CD4-positive, alpha-beta T cell treated with Interleukin-17A for 1 hour (primary cell): ENCODE measurements at places on chromosomes 2 and 18.
A peak's percentile ranks its signal among the peaks of the same experiment; 100 is the strongest.

DNA sequence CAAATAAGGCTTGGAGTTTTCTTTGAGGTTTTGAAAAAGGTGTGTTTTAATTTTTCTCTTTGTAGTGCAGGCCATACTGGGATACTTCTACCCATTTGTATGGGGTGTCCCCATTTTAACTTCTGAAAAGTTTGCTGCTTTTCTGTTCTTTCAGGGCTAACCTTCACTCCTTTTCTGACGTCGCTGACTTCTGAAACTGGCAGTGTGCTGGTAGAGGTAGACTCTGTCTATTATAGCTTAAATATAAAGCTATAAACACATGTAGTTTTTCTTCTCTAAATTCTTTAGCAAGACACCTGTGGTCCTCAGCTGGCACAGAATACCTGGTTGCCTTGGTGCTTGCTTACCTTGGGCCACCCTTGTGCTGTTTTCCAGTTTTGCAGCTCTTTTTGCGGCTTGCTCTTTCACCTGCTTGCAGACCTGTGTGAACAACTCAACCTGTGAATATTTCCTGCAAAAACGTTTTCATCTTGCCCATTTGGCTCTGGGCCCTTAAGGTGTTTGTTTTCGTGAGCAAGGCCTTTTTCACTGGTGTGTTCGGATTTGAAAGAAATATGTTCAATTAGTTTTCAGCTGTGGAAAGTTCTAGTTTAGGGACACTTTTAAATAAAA lies 42.2 kb downstream of the PHLPP1 start:
- DNase-seq: no peak

DNA sequence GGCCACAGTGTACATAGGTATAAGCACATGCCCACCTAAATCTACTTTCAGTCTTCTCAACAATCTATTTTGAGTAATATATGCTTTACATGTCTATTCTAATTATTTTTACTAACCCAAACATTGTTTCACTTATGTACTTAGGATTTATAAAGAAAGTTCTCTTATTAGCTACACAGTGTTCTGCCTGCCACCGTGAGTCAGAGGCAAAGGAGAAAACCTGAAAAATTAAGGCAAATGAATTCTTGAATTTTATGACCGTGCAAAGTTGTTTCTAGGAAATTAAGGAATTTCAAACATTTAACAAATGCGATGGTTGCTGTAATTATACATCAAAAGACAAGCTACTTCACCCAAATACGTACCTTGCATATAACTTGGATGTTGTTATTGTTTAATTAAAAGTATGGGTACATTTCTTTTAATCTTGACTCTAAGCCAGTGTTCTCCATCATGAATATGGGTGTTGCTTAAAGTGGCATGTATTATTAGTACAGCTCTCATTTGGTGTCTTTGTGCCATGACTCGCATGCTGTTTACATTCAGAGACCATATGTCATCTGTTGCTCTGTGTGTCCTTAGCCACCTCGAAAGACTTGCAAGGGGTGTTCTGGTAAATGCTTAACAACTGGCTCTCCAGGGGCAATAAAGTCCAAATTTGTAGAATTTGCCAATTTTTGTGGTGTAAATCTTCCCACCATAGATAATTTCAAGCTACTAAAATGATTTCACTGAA lies 154.3 kb upstream of the FN1 start:
- DNase-seq: no peak

GRCh38 chr2:100803334-100803733 lies 16.6 kb upstream of the NPAS2 start:
- DNase-seq: no peak

DNA sequence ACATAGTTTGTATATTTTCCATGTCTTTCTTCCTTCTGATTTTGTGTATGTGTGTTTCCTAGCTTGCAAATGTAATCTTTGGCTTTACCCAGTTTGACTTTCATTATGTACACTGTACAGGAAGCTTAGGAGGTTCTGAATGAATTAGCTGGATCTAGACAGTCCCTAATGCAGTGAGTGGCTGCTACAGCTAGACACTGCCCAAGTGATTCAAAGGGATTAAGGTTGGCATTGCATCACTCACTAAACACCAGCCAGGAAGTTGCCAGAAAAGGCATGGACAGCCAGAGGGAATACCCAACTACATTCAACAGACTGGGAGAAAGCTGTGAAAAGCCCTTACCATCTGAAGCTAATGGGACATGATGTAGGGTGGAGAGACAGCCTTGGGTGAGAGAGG lies 316.0 kb upstream of the MEX3C start:
- no peak for DNase-seq

GRCh38 chr2:29314816-29315571 lies 199.8 kb downstream of the CLIP4 start:
- DNase-seq: peak; percentile 54

GRCh38 chr2:197873293-197873701 lies 68.9 kb downstream of the PLCL1 start:
- DNase-seq: no peak

- DNase-seq: no peak
Observed at GRCh38 chr2:40317046-40317445, 134.8 kb downstream of the SLC8A1 start.

DNA sequence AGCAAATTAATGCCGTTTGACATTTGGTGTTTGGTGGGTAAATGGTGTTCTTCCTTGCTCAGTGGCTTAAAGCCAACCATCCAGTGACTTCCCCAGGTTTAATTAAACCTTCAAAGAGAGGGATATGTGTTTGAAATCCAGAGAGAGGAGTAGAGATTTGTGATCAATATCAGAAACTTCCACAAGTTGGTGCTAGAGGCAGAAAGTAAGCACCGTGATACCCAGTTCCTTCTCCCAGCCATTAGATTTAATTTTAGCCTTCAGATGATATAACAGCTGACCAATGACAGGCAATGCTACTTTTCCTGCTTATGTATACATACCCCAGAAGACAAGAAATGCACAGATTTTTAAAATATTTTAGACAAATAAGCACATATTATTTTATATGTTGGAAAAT lies 398.5 kb downstream of the CDH2 start:
- no peak for DNase-seq

DNA sequence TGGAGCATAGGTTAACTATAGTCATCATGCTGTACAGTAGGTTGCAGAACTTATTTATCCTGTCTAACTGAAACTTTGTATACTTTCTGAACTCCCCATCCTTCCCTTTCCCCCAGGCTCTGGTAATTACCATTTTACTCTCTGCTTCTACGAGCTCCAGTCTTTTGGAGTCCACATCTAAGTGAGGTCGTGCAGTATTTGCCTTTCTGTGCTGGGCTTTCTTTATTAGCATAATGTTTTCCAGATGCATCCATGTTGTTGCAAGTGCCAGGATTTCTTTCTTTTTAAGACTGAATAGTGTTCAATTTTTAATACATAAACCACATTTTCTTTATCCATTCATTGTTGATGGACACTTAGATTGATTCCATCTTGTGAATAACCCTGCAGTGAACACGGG lies 464.1 kb downstream of the TGIF1 start:
- DNase-seq: no peak

- DNase-seq: no peak
Observed at GRCh38 chr2:123015186-123015585, 1009.9 kb upstream of the CNTNAP5 start.

DNA sequence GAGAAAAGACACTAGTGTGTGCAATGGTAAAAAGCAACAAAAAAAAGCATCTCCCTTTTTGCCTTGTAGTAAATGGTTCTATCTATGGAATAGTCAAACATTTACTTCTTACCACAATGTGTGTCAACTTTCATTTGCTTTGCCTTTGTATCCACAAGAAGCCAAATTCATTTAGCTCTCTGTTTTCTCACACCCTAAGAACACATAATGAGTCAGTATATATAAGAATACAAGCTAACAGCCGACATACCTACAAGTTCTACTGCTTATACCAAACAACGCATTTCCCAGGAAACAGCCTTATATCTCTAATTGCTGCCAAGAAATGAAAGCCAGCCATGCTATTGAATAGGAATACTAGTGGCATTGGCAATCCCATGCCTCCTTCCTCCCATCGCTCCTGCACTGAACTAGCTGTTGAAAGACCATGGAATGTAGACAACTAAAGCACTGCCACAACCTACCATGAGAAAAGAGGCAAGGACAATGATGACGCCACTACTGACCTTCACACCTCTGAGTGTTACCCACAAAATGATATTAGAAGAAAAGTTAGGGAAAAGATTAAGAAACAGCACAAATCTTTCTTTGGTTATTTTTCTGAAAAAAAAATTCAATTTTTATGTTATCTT lies 243.9 kb downstream of the GCA start:
- DNase-seq: no peak

DNA sequence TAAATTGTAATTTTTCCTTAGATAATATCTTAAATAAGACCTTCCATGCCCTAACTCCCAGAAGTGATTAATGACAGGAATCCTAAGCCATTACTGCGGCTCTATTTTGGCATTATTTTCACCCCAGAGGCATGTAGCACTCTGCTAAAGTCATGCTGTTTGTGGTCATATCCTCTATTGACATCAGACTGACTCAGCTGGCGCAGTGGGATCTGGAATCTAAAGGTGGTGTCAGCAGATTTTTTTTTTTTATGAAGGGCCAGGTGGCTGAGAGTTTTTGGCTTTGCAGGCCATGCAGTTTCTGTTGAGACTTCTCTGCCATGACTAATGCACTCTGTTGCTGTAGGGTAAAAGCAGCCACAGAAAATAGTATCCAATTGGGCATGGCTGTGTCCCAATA lies 64.1 kb upstream of the ACVR1C start:
- DNase-seq: no peak

- no peak for DNase-seq
Observed at GRCh38 chr18:75341267-75341666, 86.2 kb downstream of the SMIM21 start.

GRCh38 chr18:51074605-51075004 lies 44.6 kb downstream of the SMAD4 start:
- no peak for DNase-seq

DNA sequence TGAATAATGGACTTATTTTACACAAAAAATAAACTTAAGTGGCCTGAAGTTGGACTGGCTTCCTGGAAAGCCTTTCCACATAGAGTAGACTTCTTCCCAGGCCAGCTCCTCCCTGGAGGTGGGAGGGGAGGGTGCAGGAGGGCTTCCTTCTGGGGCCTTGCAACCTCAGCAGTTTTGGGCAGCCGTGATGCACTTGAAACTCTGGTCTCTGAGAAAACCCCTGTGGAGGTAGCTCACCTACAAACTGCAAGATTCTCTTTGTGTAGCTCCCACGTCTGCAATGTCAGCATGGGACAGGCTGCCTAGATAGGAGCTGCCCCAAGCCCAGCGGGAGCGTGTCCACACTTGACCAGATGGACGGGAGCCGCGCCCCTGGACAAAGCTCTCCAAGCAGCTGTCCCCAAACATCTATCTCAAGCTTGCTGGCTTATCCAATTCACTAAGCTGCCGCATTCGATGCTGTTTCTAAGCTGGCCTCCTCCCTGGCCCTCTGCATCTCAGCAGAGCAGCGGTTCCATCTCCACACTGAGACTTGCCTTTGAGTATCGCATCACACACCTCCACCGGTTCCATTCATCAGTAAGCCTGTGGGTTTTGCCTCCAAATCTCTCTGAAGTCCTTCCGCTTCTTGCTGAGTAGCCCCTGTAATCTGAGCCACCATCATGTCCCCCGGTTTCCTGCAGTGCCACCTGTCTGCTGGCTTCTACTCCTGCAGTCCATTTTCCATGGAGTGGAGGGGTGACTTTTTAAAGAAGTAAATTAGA lies 1.6 kb upstream of the LPIN1 start:
- DNase-seq: peak; percentile 34

- no peak for DNase-seq
Observed at GRCh38 chr2:133937669-133938068, 316.2 kb upstream of the MGAT5 start.

GRCh38 chr2:30283931-30284565 lies 52.7 kb downstream of the LBH start:
- no peak for DNase-seq

DNA sequence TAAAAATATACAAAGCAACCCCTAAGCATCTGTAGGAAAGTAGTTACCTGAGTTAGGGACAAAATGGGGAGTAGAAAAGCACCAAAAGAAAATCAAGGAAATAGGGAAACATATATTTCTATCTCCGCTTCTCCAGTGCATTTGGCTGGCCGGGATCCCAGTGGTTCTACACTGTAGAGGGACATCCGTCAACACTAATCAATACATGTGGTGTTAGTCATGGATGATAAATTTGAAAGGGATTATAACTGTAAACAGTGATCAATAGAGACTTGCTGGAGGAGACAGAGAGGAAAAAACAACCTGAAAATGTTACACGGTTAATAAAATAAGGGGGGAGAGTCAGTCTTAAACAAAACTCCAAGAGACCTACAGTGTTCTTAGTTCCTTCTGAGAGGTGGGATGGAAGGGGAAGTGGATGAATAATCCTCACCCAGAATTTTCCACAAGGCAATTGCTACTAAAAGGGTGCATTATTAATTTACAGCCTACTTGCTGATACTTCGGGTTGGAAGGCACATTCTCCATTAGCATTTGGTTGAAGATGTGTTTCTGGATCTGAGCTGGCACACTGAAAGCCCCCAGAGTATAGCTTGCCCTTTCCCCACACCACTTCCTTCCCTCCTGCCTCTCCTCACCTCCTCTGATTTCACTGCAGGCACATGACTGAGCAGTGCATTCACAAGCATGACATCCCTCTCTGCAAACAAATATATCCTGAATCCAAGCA lies 530.0 kb downstream of the BCL11A start:
- DNase-seq: no peak

DNA sequence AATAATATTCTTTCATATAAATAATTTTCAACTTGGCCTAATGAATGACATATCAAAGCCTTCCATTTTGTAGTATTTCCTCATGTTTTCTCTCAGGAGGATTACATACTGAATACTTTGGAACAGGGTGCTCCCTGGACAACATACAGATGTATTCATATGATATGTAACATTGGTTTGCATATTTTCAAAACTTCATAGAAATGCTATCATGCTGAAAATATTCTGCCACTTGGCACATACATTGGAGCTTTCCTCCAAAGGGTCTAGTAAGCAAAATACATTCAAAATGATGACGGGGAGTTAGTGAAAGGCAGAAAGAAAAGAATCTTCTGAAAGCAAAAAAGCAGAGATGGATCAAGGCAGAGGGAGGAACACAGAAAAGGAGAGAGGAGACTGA lies 38.1 kb upstream of the RTN4 start:
- no peak for DNase-seq

DNA sequence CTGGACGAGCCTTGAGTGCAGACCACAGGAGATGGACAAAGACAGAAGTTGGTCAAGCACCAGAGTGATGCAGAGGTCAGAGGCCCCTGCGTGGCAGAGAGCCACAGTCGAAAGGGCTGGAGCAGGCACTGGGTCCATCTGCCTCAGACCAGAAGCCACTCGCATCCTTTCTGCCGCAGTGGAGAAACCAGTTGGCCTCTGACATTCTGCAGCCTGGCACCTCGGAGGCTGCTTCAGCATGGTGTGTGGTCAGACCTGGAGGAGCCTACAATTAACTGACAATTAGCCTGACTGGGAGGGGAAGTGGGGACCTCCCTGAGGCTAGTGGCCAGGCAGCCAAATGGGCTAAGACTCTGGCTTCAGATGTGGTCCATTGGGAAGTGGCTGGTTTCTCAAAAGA lies 111.1 kb downstream of the SGPP2 start:
- DNase-seq: no peak
